ENCODE measurements at places on chromosomes 4 and X. TPM values are rescaled to one million over a fixed set of nuclear protein-coding genes. Genes with fewer than 3 reads are reported as not detected.

DNA sequence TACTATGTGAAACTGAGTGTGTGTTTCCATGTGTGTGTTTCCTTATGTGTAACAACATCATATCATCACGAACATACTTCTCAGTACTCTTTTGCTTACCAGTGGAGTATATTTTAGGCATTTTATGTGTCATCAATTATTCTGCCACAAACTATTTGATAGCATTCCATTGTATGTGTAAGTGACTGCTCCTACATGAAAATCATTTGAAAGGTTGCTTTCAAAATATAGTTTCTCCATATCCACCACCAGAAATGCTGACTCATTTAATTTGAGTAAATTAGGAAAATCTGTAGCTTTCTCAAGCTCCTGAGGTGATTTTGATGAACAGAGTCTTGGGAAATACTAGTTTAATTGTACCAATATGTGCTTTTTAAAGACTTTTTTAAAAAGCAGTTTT is 376.2 kb downstream of the PCDH18 start:
- no peak for DNase-seq

GRCh38 chr4:145679991-145680455 is at the start of gene C4orf51:
Gene C4orf51 (plus strand): TSS chr4:145680146. CDS start chr4:145680204, 58 bp downstream.
- peak; percentile 56 for DNase-seq

- DNase-seq: no peak
Measured at GRCh38 chr4:54499308-54500074, 158.3 kb upstream of the KIT start.

DNA sequence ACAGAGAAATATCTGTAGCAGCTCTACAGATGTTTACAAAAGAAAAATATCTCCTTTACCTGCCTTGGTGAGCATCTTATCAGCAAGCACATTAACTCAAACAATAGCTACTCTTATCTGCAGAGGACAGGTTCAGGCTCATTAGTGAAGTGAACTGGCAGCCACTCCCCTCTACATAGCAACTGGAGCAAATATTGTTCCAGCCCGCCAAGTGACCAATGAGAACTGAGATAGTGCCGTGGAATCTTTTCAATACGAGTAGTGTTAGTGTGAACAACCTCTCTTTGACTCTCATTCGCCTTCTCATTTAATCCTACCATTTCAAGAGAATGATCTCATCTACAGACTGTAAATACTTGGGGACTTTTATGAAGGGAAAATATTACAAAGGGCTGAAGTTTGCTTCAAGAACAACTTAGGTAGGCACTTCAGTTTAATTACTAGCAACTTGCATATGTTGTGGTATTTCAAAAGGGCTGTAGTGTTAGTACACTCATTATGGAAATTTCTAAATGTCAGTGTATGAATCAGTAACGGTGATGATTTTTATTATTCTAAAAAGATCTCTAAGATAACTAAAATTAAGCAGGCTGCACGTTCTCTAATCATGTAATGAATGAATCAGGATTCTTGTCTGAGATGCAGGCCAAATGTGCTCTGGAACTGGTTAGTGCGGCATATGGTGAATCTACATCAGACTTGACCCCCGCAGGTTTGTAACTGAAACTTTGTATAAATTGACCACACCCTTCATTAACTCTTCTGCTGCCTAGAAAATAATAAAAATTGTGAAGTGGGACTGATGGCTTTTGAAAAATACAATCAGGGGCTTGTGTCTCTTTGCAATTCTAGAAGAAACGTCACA is 72.4 kb downstream of the PALLD start:
- DNase-seq: no peak

DNA sequence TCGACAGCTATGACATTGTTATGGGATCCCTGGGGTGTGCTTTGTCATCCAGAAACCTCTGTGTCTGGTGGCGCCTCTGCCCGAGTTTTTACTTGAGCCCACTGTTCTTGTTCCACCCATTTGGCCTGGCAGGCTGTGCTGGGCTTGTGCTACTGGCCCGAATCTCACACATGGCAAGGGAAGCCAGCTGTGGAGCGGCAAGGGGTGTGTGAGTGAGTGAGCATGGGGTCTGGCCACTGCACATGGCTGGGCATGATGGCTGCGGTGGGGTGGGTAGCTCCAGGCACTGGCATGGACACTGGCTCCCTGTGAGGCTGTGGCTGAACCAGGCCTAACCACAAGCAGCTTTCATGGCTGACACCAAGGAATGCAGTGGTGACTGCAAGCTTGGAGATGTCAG is 89.2 kb downstream of the DACH2 start:
- DNase-seq: no peak

The PDLIM5 gene
- total RNA-seq: 426 TPM

GRCh38 chr4:4872314-4872903 is 12.9 kb downstream of the MSX1 start:
- DNase-seq: peak; percentile 39

DNA sequence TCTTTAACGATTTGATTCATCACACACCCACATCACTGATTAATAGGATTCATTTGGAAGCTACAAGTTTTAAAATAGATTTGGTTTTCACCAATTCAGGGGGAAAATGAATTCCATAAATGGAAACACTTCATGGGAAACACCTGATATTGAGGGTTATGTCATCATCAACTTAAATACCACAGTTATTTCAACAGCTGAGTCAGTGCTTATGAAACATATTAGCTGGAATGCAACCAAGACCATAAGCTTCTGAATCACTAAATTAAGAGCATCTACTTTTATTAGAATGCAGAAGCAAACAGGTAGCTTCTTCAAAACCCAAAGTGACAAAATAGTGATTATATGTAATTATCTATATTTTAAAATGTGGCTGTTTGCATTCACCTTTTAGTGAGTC is 207.8 kb upstream of the DCAF8L1 start:
- DNase-seq: peak; percentile 69

The DUSP21 gene
- not detected for total RNA-seq

GRCh38 chr4:14903321-14903720 is 99.0 kb upstream of the CPEB2 start:
- DNase-seq: no peak

- DNase-seq: no peak
Measured at GRCh38 chr4:48467891-48468290, 15.3 kb upstream of the SLC10A4 start.

DNA sequence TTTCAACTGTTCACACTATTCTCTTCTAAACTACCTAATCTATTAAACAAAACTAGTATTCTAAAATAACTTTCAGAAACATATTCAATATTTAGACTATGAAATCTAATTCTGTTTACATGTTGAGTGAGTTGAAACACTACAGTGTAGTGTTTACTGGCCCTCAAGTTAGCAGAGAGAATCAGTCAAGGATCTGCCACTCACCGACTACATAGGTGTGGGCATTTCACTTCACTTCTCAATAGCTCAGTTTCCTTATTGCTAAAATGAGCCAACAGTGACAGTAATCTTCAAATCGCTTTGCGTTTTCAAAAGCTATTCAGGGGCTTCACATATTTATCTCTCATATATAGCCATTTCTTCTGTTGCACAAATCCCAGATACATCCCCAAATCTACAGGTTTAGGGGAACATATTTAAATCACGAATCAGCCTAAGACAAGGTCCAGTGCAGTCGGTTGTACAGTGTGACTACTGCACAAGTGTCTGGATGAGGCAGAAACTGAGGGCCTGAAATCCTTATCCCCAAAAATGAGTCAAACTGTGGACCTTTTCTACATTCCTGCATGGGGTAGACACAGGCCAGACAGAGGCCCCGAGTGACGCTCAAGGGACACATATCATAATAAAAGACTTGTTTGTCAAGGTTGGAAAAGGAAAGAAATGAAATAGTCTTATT is 129.8 kb downstream of the PPP3CA start:
- no peak for DNase-seq

The ZFX gene
- 43.6 TPM for total RNA-seq

DNA sequence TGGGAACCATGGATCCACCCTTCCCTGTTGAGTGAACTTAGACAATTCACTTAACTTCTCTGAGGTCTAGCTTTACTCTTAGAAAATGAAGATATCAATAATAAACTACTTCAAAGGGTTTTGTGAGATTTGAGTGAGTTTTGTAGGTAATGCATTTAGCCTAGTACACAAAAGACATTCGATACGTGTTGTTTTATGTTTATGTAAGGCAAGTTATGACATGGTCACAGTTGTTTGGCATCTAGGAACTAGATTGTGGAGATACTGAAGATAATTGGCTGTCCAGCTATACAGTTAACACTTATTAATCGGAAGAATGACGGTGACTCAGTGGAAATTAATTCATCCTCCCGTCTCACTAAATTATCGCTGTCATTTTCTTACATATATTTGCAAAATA is 1781.1 kb upstream of the TENM3 start:
- DNase-seq: no peak

DNA sequence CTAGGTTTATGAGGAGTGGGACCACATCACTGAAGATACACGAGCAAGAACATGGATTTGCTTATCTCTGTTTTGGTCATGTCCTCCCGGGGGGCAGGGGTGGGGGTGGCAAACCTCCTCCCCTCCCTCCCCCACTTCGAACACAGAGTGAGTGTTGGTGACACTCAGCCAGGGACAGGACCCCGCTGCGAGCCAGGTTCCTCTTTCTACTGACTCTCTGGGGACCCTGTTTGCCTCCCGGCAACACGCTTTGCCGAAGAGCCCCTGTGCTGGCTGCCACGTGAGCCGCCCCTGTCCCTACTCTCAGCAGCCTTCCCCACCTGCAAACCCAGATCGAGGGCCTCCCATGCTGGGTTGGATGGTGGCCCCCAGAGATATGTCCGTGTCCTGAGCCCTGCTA is 34.7 kb downstream of the P2RY8 start:
- no peak for DNase-seq

The GPR173 gene
- 12.6 TPM for total RNA-seq
